Non-pigmented ciliary epithelial cell (primary cell): ENCODE measurements at places on chromosomes 12 and 14.
A peak's percentile ranks its signal among the peaks of the same experiment; 100 is the strongest.

- DNase-seq: no peak
Observed at GRCh38 chr14:103451401-103451800, 66.2 kb downstream of the MARK3 start.

GRCh38 chr14:21042918-21043317 lies 756 bp downstream of the RNASE7 start:
- DNase-seq: no peak

DNA sequence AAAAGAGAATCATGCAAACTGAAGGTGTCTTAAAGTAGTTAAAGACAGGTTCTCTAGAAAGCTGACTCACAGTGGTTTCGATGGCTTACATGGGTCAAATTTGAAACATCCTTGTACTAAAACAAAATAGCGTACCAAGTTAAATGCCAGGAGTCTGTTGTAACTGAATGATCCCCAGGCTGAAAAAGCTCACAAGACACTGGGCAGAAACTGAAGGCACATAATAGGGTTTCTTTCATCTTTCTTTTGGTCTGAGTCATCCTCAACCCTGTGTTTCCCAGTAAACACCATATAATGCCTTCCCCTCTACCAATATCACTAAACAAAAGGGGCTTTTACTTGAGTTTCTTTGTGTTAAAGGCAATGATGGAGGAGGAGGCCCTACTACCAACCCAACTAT lies 12.8 kb downstream of the ZFYVE1 start:
- DNase-seq: no peak

GRCh38 chr12:98612696-98613334 lies 19.3 kb downstream of the SLC25A3 start:
- DNase-seq: no peak

DNA sequence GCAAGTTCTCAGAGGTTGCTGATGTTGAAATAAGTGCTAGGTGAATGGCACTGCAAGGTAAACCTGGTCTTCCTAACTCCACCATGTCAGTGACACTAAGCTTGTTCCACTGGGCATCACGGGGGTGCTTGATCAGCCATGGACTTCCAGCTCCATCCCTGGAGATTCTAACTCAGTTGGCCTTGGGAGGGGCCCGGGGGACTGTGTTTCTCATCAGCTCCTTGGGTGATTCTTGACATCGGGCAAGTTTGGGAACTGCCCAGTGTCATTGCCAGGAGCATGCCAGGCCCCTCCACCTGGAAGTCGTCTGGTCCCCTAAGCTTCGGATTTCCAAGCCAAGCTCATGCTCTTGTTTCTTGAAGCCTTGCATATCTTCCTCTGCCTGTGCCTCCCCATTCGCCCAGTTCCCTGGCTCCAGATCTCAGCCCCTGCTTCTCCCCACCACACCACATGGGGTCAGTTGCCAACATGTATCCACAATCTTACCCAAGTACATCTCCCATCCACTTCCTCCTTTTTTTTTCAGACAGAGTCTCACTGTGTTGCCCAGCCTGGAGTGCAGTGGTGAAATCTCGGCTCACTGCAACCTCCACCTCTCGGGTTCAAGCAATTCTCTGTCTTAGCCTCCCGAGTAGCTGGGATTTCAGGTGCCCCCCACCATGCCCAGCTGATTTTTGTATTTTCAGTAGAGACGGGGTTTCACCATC lies 30.7 kb upstream of the RFLNA start:
- DNase-seq: no peak

GRCh38 chr12:71201136-71201679 lies 43.4 kb upstream of the TSPAN8 start:
- no peak for DNase-seq

DNA sequence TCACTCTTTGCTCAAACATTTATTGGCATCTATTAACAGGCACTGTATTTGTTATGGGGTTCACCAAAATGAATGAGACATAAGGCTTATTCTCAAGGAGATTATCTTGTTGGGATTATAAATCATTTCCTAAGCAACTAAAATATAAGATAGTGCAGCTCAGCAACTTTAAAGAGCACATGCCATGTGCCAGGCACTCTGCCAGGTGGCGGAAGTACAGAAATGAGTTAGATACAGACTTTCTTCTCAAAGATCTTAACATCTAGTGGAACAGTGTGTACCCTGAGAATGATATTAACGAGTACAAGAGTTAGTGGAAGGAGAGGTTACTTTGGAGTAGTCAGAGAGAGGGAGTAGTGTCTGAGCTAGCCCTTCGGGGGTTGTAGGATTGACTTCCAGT lies 28.4 kb upstream of the TOMM20L start:
- DNase-seq: no peak

- DNase-seq: peak; percentile 69
Observed at GRCh38 chr12:105492591-105493545, 162.4 kb downstream of the C12orf75 start.

DNA sequence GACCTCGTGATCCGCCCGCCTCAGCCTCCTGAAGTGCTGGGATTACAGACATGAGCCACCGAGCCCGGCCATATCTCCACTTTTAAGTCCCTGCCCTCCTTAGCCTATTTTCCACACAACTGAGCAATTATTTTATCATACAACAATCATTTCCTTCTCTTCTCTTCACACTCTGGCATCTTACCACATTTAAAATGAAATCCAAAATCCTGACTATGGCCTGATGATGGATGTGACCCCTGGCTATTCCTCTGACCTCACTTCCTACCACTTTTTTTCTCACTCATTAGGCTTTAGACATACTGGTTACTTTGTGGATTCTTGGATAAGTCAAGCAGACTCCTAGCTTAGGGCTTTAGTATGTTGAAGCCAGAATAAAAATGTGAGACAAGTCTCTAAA lies 21.9 kb upstream of the EID3 start:
- no peak for DNase-seq

DNA sequence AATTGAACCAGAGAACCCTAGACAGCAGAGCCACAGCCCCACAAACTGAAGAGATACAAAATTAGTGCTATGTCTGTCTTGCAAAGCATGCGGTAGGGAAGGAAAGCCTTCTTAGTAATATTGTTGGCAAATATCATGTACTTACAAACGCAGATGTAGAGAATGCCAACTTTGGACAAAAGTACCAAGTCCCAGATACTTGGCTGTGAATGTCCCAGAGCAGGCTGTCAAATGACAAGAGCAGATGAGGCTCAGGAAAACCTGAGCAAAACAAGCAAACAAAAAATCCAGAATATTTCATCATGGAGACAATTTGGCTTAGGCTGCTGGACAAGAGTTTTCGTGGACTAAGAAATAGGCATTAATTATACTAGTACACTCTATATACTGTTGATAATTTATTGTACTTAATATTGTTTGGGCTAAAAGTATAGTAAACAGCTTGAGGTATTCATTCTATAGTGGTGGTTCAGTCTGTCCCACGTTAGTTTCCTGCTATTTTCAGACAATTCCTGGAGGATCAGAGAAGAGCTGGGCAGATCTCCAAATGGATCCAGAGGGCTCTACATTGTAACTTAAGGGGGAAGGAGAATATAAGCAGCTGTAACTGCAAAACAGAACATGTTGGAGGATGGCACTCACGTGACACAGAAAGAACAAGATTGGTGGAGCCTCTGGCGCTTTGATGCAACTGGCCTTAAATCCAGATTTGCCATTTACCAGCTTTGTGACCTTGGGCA lies 329.8 kb downstream of the ATP23 start:
- no peak for DNase-seq

DNA sequence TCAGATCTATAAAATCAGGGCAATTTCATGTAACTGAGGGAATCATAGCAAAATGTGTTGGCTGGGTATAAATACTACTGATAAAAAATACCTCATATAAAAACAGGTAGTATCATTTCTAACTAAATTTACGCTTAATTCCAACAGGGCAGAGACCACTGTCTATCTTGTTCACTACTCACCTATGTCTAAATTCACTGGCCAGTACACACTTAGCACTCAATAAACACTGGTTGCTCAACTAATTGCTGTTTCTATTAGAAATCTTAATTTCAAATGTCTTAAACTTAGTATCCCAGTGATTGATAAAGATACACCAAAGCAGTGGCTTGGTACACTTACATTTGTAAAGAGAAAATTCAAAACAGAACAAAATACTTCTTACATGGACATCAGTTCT lies 55.6 kb downstream of the HNRNPC start:
- DNase-seq: no peak

DNA sequence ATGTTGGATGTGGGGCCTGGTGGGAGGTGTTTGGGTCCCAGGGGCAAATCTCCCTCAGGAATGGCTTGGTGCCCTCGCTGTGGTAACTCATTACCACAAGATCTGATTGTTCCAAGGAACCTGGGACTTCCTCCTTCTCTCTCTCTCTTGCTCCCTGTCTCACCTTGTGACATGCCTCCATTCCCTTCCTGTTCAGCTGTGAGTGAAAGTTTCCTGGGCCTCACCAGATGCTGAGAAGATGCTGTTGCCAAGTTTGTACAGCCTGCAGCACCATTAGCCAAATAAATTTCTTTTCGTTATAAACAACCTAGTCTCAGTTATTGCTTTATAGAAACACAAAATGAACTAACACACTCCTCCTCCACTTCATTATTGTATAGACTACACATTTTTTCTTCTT lies 759.8 kb upstream of the MDGA2 start:
- DNase-seq: no peak

- DNase-seq: no peak
Observed at GRCh38 chr12:115312901-115313300, 628.9 kb upstream of the TBX3 start.

- no peak for DNase-seq
Observed at GRCh38 chr12:77601069-77601468, 229.6 kb upstream of the NAV3 start.

- no peak for DNase-seq
Observed at GRCh38 chr12:104201238-104202001, 14.2 kb upstream of the TXNRD1 start.

DNA sequence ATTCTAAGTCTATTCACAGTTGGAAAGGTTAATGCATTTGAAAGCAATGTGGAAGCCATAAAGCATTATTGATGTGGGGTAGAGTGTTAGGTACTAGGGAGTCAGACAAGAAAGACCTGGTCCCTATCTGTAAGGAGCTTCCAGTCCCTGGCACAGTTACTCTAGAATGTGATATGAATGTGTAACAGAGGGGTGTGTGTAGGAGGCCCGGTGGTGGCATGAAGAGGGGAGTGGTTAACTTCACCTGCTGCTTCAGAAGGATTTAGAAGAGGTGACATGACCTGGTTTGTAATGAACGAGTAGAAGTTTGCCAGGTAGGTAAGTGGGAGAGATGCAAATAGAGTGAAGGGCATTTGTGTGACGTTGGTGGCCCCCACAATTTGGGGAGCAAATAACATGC lies 15.1 kb upstream of the GALNT6 start:
- DNase-seq: no peak

- no peak for DNase-seq
Observed at GRCh38 chr12:100382338-100382737, 25.5 kb downstream of the SLC17A8 start.

- peak; percentile 3 for DNase-seq
Observed at GRCh38 chr12:442235-442884, 17.4 kb upstream of the B4GALNT3 start.

GRCh38 chr14:90510159-90510558 lies 113.3 kb downstream of the CALM1 start:
- DNase-seq: no peak

- no peak for DNase-seq
Observed at GRCh38 chr14:51365241-51365965, 125.4 kb downstream of the TMX1 start.

- DNase-seq: no peak
Observed at GRCh38 chr14:101006008-101006407, 102.5 kb upstream of the RTL1 start.

GRCh38 chr14:57609192-57610075 lies 115.8 kb upstream of the CCDC198 start:
- DNase-seq: no peak

GRCh38 chr12:47736877-47737676 lies 11.8 kb upstream of the ENDOU start:
- no peak for DNase-seq

GRCh38 chr12:93743999-93744689 lies 67.0 kb downstream of the CRADD start:
- DNase-seq: no peak

DNA sequence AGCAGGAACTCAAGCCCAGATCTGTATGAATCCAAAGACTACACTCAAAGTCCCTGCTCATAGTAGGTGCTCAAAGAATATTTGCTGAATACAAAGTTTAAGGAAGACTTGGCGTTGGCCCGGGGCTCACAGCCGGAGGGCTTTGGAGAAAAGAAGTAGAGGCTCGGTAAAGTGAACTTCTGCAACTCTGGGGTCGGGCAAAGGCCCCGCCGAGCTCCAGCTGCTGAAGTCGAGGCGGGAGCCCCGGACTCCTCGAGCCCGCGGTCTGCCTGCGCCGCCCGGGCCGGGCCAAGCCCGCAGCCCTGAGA lies 335 bp downstream of the GCN1 start:
- DNase-seq: no peak

GRCh38 chr12:76277480-76277879 lies 70.7 kb downstream of the BBS10 start:
- peak; percentile 75 for DNase-seq

DNA sequence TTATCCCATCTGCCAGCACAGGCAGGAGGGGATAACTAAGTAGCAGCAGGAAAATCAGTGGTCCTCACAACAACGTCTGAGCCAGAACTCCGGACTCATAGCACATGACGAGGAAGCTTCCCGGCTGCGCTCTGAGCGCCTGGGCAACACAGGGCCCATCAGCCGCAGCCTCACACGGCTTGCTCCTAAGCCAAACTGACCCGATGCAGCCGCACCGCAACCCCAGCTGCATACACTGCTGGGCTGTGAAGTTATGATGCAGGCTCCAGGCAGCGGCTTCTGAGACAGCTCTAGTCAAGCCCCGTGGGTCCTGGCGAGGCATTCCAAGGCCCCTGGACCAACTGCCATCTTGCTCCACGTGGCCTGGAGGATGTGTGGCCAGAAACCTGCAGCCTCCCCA lies 28.1 kb downstream of the ZFYVE21 start:
- no peak for DNase-seq

- DNase-seq: peak; percentile 22
Observed at GRCh38 chr12:79737875-79738718, 47.3 kb upstream of the PAWR start.

- peak; percentile 42 for DNase-seq
Observed at GRCh38 chr12:86698641-86698980, 442.4 kb upstream of the MGAT4C start.

DNA sequence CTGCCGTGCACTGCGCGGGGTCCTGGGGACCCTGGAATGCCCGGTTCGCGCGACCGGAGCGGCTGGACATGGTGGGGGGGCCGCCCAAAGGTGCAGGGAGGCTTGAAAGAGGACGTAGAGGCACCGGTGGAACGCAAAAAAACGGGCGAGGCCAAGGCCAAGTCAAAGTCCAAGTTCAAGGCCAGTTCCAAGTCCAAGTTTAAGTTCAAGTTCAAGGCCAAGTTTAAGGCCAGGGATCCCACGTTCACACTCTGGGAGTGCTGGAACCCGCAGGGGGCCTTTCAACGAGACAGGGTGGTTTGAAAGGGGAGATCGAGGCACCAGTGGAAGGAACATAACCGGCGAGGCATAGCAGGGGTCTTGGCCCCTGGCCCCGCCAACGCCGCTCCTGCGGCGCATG lies 317.6 kb downstream of the ALG10 start:
- DNase-seq: no peak

- DNase-seq: no peak
Observed at GRCh38 chr14:91061056-91061887, 831 bp upstream of the RPS6KA5 start.

GRCh38 chr12:42326541-42327226 lies 717 bp downstream of the PPHLN1 start:
- no peak for DNase-seq
